ENCODE measurements at places on chromosomes 16 and 17.
A peak's percentile ranks its signal among the peaks of the same experiment; 100 is the strongest.

GRCh38 chr17:29086628-29087332 is 43.8 kb downstream of the PIPOX start:
- DNase-seq = no peak

DNA sequence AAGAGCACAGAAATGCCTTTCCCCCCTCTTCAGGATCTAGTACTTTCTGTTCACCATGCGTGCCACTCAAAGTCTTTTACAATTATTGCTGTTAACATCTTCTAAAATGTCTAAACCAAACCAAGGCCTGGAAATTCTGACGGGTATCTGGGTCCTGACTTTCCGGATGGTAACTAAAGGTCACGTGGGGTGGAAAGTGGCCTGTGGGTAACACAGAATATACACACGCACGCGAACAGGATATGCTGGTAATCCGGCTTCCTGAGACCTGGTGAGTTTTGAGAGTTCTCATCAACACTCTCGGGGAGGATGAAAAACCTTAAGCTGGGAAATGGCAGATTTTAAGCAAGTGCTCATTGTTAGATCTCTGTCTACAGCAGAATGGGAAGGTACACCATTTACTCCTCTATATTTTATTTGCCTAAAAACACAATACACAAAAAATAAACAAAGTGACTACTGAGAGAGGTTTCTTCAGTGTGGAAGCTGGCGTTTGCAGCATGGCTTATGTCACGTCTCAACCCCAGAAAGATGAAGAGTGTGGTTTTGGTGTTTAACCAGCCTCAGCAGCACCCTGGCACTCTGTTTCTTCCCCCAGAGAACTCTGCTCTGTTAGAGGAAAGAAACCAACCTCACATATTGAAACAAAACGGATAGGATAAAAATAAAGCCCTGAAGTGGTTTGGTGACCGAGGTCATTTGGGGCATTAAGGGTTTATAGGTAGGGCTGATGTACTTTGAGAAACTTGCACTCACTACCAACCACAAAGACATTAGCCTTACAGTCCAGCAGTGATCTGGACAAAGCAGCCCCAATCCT is 37.3 kb downstream of the SMG6 start:
- DNase-seq = peak; percentile 63

DNA sequence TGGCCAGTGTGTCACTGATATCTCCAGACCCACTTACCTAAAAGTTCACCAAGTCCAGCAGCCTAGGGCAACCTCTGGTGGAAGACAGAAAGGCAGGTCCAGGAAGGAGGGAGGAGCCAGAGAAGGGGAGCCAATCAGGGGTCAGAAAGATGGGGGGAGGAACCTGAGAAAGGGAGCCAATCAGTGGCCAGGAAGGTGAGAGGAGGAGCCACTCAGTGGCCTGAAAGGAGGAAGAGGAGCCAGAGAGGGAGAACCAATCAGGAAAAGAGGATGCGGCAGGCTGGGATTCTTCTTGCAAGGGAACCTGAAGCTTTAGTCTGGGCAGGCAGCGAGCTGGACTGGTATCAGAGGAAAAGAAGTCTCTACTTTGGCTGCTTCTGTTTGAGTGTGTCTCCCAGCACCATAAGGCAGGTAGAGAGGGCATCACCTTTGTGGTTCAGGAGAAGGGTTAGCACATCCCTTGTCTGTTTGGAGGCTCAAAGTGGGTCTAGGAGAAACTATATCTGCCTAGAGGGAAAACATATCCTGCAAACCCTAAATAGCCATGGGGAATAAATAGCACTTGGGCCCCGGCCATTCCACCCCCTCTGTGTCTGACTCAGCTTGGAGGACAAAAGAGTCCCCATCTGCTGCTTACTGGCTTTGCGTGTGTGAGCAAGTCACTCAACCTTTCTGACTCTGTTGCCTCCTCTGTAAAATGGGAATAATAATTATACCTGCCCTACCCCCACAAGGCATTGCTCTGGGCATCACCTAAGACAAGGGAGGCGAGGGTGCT is 43.4 kb upstream of the CRHR1 start:
- no peak for DNase-seq

GRCh38 chr17:40531051-40531991 is 29.9 kb upstream of the TNS4 start:
- DNase-seq = peak; percentile 83

Data from stimulated activated CD4-positive, alpha-beta T cell treated with anti-CD3 and anti-CD28 coated beads, Interleukin-4, amount 100 ng/mL, for 4 hours (primary cell).